ENCODE measurements at places on chromosomes 2 and 18. TPM values are rescaled to one million over a fixed set of nuclear protein-coding genes. Genes with fewer than 3 reads are reported as not detected.

- DNase-seq = no peak
These were observed 2.9 kb downstream of the KLHL29 start for GRCh38 chr2:23387845-23388244.

DNA sequence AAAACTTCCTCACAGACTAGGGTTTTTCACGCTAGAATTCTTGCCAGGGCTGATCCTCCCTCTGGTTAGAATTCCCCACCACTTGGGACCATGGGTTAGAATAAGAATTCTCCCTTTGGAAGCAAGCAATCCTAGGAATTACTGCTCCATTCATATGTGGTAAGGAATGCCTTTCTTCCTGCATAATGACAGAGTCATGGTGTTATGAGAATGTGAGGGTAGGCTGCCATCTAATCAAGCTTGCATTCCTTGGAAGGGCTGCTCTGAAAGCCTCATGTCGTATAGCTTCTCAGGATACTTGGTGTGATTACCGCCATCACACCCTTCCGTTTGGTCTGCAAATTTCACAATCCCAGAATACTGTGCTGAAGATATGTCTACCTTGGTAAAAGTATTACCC is 1282.4 kb upstream of the PIK3C3 start:
- no peak for DNase-seq

GRCh38 chr18:62716619-62717168 is 1.4 kb downstream of the PHLPP1 start:
- DNase-seq = peak; percentile 61

- DNase-seq = no peak
These were observed 15.8 kb downstream of the ASAP2 start for GRCh38 chr2:9222239-9222892.

GRCh38 chr2:118974103-118974993 is 32.4 kb downstream of the MARCO start:
- DNase-seq = no peak

The TWIST2 gene
- not detected for total RNA-seq
